ENCODE measurements at places on chromosomes 11 and 22.

DNA sequence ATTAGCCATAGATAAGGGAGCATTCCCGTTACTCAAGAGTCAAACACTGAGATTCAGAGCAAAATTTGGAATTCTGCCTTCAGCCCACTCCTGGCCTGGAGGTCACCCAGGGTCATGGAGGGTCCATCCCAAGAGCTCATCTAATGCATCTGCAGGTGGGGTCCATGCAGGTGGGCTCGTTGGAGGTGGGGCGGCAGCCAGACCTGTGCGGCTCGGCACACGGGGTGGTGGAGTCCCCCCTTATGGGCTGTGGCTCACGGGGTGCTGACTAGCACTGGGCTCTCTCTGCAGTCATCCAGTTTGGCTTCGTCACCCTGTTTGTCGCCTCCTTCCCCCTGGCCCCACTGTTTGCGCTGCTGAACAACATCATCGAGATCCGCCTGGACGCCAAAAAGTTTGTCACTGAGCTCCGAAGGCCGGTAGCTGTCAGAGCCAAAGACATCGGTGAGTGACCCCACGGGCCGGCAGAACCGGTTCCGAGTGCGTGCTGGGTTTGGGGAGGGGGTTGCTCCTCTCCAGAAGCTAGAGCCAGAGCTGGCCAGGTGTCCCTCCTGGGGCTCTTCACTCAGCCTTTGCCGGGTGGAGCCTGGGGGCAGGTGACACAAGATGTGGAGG lies 32.4 kb upstream of the FADD start:
- no peak for DNase-seq

GRCh38 chr11:115067471-115067870 lies 389.1 kb downstream of the NXPE2 start:
- no peak for DNase-seq

DNA sequence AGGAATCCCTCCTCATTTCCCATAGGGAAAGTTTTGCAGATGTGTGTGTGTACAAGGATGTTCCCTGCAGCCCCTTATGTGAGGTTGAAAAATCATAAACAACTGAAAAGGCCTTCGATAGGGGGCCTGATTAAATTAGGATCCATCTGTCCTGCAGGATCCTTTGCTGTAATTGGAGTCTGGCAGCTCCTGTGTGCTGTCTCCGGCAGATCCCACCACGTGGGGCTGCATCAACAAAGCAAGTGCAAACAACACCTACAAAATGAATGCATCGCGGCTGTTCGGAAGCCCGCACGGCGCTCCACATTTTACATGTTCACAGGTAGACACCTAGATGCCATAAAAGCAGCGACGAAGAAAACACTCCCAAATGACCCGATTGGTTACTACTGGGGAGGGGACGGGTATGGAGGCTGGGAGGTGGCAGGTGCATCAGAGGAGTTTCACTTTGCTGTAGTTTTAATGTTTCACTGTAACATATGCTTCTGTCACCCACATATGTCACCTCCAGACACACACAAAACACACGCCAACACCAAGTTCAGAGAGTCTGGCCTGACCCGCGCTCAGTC lies 52.2 kb downstream of the NFAM1 start:
- no peak for DNase-seq

DNA sequence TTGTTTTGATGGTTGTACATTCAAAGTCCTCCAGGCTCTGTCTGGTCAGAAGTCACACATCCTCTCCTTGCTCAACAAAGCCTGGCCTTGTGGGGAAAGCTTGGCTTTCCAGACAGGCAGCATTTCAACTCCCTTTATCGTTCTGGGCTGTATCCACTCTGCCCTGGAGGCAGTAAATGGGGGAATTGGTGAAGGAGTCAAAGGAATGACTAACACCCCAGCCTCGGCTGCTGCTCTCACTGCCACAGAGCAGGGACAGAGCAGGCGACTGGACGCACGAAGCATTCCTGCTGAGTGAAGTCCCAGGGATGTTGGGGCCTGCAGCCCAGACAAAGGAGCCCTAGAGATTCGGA lies 52.8 kb downstream of the WNT11 start:
- no peak for DNase-seq

DNA sequence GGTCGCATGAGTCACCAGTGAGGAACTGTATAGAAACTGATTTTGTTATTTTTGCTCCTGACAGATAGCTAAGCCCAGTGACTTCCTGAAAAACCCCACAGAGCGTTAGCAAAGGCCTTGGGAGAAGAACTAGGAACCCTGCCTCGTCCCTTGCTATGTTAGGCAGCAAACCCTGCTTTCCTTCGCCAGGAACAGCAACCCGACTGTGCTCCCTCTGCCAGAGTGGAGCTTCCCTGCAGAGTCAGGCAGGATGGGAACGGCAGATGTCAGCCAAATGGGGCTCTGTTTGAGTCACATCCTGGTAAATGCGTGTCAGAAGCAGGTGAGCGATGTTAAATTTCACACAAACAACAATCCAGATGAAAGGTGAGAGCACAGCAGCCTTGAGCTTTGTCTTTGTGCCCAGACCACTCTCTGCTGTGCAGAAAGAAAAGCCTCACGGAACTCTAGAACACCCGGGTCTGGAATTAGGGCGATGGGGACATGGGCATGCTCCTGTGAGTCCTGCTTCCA lies 186.6 kb downstream of the ADAMTS15 start:
- no peak for DNase-seq

All from sciatic nerve (tissue), 2 donors.